ENCODE measurements at places on chromosomes 11 and 22.

GRCh38 chr11:76621868-76622267 lies 48.7 kb downstream of the LRRC32 start:
- DNase-seq, result no peak

- no peak for DNase-seq
Measured at GRCh38 chr11:2775626-2776350, 76.0 kb upstream of the KCNQ1OT1 start.

- DNase-seq, result no peak
Measured at GRCh38 chr11:102709201-102709945, 3.8 kb upstream of the MMP27 start.

- no peak for DNase-seq
Measured at GRCh38 chr11:16806791-16807190, 68.3 kb downstream of the C11orf58 start.

- DNase-seq, result no peak
Measured at GRCh38 chr11:1555713-1556153, 16.3 kb downstream of the DUSP8 start.
